ENCODE measurements at places on chromosomes 2 and 18.

DNA sequence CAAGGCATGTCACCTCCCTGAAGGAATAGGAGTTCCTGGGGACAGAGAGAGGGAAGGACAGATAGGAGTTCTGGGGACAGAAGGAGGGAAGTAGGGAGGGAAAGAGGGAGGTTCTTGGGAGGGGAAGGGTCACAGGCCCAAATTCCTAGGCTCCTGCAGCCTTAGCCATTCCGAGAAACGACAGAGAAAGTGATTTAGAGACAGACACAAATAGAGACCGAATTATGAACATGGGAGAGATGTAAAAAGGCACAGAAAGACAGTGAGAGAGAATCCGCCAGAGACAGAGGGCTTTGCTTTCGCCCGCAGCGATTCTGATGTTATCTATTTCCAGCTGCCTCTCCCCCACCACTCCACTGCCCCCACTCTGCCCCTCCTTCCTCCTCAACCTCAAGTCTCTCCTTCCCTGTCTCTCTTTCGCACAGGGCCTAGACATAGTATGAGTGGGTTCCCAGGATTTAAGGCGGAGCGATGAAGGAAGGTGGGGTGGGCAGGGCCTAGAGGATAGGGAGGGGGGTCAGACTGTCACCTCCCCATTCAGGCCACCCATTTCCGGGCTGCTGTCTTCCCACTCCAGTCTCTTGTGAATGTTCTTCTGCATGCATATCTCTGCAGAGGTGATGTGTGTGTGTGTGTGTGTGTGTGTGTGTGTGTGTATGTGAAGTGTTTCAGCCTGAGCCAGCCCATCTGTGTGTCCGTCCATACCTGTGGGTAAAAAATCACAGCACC, 3.3 kb upstream of the WNT6 start:
- DNase-seq: no peak

GRCh38 chr18:9494778-9495331, 19.5 kb downstream of the RALBP1 start:
- DNase-seq: no peak

DNA sequence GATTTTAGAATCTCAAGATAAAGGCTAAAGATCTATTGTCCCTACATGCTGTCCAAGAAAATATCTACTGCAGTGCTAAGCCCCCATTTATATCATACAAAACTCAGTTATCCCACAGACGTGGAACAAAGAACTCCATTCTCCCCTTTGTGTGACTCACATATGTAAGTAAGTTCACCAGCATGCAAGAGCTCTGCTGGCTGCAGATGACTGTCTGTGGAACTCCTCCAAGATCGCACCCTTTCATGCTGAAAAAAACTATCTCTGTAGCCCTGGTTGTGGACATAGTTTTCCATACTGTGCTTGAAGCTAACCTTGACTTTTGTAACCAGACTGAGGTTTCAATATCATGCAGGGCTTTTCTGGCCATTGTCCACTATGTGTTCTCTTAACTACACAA, 207.1 kb downstream of the ZNF521 start:
- no peak for DNase-seq

DNA sequence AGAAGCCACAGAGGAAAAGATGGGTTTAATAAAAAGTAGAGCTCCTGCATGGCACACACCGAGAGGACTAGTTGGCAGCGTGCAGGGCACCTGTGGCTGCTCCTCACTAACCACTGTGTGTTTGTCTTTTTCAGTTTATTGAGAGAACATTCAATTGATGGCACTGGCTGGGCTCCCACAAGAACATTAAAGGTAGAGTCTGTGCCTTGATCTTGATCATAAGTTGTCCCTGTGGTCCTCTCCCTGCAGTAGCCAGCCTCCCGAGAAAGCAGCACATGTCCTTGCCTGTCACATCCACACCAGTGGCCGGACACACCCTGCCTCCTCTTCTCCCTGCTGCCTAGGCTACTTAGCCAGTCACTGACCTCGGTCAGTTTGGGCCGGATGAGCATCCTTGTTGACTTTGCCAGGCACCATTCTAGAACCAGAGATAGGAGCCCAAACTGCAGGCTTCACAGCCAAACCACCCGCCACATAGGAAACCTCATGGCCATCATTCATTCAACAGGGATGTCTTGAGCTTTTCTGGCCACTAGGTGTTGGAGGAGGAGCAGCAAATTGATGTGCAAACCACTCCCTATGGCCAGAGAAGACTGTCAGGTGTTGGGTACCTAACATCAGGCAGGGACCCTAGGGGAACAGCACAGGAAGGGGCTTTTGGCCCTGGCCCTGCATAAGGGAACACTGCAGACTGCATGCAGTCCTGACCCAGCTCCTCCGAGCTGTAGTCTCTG, 30.2 kb upstream of the SCLY start:
- no peak for DNase-seq

DNA sequence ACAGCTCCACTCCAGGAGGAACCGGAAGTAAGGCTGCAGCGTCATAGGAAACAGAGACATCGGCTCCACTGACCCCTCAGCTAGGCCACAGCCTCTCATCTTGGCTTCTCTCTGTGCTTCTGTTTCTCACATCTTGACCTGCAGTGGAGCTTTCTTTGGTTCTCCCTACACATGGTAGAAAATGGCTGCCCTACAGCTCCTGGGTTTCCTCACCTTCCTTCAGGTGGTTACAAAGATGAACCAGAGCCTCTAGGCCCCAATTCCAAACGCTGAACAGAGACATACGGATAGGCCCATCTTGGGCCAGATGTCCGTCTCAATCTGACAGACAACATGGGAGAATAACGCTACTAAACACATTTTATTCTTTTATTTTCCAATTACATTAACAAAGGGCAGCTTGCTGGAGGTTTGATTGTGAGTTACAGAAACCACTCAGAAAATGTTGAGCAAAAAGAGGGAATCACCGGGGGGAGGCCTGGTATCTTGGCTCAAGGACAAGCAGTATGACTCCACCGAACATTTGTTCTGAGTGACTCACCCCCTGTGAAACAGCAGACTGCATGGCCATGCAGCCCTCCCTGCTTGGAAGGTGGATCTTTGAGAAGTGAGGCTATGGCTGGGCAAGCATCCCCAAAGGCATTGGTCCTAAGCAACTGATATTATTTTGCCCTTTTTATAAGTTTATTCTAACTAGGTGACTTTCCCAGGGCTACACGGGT, 303.5 kb downstream of the CDCA7 start:
- no peak for DNase-seq

DNA sequence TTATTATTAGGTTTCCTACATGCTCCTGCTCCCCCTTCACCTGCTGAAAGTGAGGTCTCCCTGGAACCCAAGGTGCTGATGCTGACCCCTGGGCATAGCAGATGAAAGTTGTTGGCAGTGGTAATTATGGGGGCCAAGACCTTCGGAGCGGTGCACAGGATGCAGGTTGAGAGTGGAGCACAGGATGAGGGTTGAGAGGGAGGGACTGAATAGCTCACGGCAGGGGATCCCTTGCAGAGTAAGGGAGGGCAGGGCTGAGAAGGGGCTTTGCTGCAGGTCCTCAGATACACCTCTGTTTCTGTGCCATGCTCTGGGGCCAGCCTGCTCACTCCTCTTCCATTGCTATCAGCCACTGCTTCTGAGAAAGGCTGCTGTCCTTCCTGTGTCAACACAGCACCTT, 163.3 kb downstream of the FHOD3 start:
- DNase-seq: no peak

- no peak for DNase-seq
These were observed 77.4 kb downstream of the PIK3C3 start for GRCh38 chr18:42032447-42032846.

- DNase-seq: no peak
These were observed 105.1 kb upstream of the ITGB6 start for GRCh38 chr2:160305081-160305750.
